ENCODE measurements at places on chromosomes 16 and 17.

GRCh38 chr17:53193044-53193443 lies 629.7 kb upstream of the KIF2B start:
- no peak for DNase-seq

DNA sequence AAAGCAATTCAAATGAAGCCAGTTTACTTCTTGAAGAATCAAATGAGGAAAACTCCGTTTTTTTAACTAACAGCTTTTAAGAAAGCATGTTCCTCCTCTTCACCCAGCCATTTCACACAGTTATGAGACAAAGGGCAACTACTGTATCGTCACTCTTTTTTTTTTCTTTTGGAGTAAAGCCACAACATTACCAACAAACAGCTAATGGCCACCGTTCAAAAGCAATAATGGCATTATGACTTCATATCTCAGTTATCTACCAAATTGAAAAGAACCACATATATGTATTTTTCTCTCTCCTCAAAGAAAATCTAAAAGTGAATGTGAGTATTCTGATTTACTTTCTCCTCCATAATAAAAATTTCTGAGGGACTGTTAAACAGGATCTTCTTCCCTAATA lies 14.5 kb downstream of the GRB2 start:
- no peak for DNase-seq

GRCh38 chr16:23155445-23156049 lies 6.3 kb upstream of the USP31 start:
- DNase-seq: peak; percentile 52

- DNase-seq: no peak
These were observed 440.4 kb upstream of the ERCC4 start for GRCh38 chr16:13479549-13479948.

DNA sequence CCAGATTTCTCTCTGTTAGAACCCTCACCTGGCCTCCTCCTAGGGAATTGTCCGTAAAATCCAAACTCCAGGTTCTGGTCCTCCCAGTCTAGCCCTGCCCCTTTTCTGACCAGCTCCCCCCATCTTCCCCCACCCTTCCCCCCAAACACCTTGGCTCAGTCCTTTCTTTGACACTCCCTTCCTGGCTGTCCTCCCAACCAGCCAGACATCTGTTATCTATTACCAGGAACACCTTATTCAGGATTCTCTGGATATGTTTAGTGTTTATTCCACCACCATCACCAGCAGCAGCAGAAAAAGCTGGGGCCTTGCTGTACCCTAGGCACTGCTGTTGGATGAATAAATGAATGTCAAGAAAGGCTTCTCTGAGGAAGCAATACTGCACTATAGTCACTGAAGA lies 4.0 kb upstream of the CMTM3 start:
- DNase-seq: no peak

DNA sequence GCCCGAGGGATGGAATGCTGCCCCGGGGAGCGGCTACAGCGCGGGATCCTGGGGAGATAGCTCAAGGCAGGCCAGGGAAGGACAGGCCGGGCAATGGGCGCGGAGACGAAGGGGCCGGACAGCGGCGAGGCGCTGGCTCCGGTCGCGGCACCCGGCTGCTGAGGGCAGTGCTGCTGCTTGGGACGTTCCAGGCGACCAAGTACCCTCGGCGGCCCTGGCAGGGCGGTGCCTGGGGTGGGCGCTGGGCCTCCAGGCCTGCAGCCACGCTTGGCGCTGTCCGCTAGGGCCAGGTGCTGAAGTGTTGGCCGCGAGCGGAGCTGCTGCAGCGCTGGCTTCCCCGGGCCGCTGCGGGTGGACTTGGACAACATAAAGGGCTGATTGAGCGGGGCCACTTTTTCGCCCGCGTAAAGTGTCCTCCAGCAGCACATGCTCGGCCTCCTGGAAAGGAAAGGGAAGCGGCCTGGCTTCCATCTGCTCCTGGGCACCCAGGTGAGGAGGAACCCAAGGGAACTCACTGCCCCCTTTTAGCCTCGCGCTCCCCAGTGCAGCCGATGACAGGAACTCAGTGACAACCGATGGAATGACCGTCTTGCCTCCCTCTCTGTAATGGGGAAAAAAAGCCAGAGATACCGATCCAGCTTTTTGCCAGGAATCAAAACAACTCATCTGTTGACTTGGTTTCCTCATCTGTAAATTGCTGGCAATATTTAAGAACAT lies 23.7 kb downstream of the CLEC3A start:
- DNase-seq: peak; percentile 56

- no peak for DNase-seq
These were observed 258.6 kb downstream of the CBLN1 start for GRCh38 chr16:49023050-49023449.

- no peak for DNase-seq
These were observed 52.3 kb downstream of the KPNA2 start for GRCh38 chr17:68087851-68088250.

- no peak for DNase-seq
These were observed 98.8 kb upstream of the SHISA6 start for GRCh38 chr17:11142231-11142630.

DNA sequence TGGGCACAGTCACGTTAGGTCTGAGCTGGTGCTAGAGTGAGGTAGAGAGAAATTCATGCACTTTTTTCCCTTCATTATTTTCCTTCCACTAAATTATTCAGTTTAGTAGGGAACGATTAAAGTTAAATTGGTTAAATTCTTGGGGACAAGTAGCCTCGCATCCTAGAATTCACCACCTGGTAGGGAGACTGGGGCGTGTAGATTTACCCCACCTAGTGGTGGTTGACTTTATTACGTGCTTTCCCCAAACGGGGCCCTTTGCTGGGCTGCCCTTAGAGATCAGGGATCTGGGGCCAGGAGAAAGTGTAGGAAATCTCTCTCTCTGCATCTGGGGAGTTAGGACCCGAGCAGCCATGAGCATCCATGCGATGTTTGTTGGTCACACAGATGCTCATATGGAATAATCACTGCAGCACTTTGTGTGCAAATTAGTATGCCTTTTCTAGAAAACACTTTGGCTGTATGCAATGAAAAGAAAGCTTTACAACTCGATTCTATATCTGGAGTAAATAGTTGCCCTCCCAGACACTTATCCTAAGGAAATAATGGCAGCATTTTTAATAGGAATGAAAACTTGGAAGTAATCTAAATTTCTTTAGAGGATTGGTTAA lies 107.0 kb downstream of the PLCG2 start:
- peak; percentile 35 for DNase-seq

GRCh38 chr17:40065769-40066510 lies 3.2 kb downstream of the THRA start:
- DNase-seq: no peak

- no peak for DNase-seq
These were observed 22.3 kb downstream of the GJC1 start for GRCh38 chr17:44807817-44808155.

DNA sequence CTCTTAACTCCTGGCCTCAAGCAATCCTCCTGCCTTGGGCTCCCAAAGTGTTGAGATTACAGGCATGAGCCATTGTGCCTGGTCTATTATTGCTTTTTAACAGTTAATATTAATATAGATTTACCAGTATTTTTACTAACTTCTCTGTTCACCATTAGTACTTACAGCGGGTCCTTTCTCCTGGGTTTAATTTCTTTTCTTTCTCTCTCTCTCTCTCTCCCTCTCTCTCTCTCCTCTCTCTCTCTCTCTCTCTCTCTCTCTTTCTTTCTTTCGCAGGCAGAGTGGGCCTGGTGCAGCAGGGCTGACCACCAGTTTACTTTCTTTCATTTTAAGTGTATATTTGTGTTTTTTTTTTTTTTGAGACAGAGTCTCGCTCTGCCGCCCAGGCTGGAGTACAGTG lies 14.7 kb upstream of the DHX40 start:
- no peak for DNase-seq

DNA sequence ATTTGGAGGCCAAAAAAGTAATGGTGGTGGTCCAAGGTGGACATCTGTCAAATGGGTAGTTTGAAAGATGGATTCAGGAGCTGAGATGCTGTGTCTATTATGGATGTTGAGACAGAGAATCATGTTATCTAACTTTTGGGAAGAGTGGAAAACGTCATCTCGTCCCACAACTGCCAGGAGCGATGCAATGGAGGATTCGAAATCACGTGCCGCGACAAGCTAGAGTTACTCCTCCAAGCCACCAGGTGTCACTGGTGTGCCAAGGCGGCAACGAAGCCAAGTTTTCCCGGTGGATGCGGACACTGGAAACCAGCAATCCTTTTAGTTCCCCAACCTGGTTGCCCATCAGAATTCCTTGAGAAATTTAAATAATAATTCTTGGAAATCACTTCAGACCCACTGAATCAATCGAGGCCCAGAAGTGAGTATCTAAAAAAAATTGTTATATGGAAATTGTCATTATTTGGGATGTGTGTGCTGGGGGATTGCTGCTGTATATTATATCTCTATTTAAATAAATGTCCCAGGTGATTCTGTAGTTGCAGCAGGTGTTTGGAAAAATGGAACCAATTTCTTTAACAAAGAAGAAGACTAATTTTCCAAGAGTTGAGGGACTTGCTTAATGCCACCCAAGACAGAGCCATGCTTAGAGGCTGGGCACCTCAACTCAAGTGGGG lies 206.1 kb downstream of the HAPSTR1 start:
- peak; percentile 11 for DNase-seq

DNA sequence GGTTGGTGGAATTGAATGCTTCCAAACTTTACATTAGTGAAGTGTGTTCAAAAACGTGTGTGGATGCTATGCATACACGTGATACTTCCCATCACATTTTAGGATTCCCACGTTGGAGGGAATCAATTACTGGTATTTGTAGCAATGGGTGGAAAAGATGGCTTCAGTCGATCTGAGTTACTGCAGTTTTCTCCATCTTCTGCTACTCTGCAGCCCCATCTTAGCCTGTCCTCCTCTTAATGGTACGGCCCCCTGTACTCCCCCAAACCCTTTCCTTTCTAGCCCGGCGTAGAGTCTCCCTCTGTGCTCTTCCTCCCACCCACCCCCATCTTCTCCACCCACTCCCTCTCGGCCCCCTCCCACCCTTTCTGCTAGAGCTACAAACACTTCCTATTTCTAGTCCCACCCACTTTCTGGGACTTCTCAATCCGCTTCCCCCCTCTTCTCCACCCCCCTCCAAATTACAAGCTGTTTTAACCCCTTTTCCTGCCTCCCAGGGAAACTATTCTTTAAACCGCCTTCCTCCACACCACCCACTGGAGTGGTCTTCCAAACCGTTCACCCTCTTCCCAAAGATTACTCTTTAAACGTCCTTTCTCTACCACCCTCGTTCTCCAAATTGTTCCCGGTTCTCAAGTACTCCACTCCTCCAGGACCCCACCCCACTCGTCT lies 1.1 kb downstream of the CHTF8 start:
- peak; percentile 22 for DNase-seq

DNA sequence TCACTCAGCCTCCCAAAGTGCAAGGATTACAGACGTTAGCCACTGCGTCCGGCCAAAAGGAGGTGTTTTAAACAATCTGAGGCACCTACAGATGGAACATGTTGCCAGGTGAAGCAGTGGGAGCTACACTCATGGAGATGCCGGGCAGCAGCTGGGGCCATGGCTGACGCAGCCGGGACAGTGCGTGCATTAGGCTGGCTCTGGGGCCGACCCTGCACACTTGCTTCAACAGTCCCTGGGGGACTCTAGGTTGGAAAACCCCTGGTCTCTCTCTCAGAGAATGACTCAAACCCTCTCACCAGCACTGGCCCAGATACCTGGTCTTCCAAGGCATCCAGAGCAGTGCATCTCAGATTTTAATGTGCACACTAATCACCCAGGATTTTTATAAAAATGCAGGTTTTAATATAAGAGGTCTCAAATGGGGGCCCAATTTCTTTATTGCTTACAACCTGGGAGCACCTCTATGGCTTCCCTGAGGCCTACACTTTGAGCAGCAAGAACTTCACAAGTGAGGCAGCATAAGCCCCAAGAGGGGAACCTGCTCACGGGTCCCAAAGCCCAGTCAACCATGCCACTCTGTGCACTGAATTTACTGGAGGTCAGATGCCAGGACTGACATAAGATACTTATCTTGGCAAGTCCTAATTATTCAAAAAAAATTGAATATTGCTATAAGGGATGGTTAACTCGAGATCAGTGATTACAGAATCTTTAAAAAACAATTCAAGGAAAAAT lies 70.8 kb upstream of the TRAP1 start:
- DNase-seq: no peak

GRCh38 chr17:53135969-53136368 lies 686.8 kb upstream of the KIF2B start:
- DNase-seq: no peak

GRCh38 chr16:64172226-64172625 lies 949.6 kb downstream of the CDH11 start:
- DNase-seq: no peak

DNA sequence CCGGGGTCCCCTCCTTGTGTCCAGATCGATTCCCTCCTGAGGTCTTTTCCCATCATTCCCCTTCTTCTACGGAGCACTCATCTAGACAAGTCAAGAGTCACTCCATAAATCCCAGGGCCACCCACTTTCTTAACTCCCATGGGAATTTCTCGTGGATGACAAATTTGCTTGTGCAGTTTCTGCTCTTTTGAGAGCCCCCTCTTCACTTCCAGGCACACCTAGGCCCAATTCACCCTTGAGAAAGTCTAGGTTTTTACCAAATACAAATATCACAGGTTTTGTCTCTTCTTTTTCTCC lies 522 bp upstream of the POLDIP2 start:
- DNase-seq: no peak

GRCh38 chr16:89547860-89548259 lies 12.6 kb upstream of the RPL13 start:
- no peak for DNase-seq

DNA sequence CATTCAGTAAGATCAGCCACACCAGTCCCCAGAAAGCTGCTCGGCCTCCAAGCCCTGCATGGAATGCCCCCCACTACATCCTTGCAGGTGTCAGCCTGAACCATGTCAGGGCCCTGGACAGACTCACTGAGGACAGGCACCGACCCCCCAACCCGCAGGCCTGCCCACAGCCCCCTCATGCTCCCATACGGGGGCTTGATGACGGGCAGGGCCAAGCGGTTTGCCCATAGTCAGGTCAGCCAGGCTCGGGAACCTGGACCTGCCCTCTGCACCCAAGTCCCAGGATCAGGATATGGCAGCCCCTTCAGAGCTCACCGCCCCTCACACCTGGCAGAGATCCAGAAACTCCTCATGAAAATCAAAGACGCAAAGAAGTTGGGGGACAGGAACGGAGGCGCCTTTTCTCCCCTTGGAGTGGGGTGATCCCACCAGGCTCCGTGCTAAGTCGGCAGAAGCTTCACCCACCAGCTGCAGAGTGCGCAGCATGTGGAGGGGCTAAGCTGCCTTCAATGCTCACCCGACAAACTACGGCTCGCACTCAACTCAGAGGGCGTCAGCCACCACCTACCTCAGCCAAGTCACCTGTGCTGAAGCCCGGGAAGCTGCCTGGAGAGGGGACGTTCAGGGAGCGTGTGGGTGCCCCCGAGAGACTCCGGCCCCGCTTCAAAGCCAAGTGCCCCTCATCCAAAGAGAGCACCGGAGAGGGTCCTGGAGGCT lies 26.5 kb downstream of the GNPTG start:
- no peak for DNase-seq

- DNase-seq: no peak
These were observed 26.8 kb upstream of the PRKCA start for GRCh38 chr17:66275651-66276050.

DNA sequence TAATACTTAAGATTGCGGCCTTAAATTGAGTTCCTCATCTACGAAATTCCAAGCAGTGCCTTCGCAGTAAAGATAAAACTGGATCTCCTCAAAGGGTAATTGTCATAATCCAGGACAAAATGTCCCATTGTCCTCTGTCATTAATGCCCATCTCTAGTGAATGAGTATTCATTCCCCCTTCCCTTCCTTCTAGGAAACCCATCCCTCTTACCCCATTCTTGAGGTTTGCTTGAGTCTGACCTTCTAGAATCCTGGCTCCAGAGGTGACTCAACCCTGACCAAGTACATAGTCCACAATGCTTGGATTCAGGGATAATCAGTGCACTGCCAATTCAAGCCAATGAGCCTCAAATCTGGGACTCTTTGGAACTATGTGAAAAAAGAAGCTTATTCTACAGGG lies 47.0 kb upstream of the MAF start:
- DNase-seq: no peak

All from RPMI8226 (cell line).